RWPE2 (cell line): ENCODE measurements at places on chromosomes 7 and 10.

DNA sequence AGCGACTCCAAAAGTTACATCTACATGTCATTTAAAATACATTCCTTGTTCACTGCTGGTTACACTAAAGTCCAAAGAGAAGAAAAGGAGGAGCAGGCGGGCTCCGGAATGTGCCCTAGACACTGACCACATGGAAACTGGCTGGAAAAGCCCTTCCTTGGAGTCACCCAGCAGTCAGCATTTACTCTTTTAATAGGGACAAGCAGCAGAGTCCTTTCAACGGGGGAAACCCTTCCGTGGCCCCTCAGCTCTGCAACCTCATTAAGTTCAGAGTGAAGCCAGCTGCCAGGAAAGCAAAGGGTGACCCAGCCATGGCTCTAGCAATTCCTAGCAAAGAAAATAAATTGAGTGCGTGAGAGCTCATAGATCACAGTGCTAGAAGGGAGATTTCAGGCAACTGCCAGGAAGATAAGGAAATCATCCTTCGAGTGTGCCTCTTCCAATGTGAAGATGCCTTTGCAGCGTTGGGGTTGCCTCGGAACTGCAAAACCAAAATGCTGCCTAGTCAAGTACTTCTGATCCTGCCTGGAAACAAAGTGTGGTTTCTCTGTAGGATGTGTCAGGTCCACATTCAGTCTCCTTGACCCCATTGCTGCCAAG lies 101.6 kb downstream of the SORBS1 start:
- DNase-seq = no peak

- no peak for DNase-seq
Observed at GRCh38 chr7:45000093-45001032, at the start of gene CCM2. TSS of gene CCM2 (plus strand) at chr7:45000201. CDS start at chr7:45000334, 133 bp downstream.

GRCh38 chr10:118116715-118117449 lies 70.1 kb upstream of the RAB11FIP2 start:
- DNase-seq = no peak

GRCh38 chr7:7352845-7353244 lies 170.5 kb downstream of the C1GALT1 start:
- DNase-seq = no peak

DNA sequence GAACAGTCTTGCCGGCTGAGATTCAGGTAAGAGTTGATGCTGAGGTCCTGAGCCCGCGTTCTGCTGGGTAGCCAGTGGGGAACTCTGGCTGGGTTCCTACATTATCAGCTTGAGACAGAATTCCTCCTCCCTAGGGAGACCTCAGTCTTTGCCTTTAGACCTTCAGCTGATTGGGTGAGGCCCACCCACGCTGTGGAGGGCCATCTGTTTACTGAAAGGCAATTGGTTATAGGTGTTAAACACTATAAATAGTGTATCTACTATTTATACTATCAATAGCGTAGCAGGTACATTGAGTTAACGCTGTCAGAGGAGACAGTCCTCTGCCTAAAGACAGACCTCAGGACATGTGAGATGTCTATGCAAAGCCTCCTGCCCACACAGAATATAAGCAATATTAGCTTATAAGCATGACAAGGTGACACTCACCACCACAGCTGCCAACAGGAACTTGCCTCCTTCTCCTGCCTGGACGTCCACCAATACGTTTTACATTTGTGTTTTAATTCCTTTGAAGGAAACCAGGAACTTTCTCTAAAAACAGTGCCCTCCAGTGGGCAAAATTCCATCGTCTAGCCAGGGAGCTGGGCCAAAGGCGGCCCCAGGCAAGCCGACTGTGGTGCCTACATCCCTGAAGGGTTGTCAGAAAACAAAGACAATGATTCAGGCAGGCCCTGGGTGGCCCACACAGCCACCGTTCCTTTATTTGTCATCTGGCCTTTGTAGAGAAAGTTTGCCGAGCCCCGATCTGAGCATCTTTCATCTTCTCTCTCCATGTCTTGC lies 58.8 kb downstream of the INSIG1 start:
- DNase-seq = no peak

DNA sequence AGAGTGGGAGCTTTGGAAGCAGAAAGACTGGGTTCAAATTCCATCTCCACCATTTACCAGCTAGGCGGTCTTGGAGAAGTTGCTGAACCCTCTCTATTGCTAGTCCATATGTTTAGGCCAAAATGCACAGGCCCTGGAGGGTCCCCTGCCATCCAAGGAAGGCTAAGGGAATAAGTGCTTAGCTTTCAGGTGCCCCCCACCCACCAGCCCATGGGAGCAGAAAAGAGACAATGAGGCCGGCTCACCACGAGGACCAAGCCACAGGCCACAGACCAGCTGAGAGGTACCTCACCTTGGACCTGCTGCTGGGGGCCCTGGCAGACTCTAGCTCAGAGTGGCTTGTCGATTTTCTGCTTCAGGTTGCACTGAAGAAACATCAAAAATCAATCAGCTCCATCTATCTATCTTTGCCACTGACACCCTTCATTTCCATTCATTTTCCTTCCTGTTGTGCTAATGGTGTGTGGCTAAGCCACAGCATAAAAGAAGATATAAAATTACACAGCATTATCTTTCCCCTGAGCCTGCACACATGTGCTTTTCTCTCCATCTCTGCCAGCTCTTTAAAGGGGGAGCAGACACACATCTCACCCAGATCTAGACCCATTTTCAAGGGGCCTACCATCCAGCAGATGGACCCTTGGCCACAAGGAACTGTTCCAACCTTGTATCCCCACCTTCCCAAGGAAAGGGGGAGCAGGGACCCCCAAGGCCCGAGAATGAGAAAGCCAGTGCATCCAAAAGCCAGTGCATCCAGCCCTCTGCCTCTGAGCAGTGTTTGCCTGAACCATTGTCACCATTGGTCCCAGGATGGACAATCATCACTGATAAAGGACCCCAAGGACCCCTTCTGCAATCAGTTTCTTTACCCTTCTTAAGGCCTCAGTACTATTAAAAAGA lies 65.4 kb downstream of the GRID1 start:
- DNase-seq = peak; percentile 29

DNA sequence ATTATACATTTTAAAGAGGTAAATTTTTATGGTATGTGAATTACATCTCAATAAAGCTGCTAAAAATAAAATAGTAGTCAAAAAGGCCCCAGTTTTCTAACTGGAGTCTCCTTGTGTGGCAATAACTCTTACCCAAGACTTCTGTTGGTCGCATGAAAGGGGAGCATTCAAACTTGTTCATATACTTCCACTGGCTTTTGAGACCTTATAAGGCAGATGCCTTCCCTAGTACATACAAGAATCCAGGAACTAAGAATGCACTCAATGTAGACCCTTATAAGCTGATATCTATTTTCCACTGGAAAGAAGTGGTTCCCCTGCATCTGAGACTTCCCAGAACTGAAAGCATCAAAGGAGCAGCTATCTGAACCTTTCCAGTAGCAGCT lies 13.0 kb downstream of the BCAP29 start:
- DNase-seq = no peak

- DNase-seq = no peak
Observed at GRCh38 chr10:74652664-74653063, 173.7 kb upstream of the KAT6B start.

DNA sequence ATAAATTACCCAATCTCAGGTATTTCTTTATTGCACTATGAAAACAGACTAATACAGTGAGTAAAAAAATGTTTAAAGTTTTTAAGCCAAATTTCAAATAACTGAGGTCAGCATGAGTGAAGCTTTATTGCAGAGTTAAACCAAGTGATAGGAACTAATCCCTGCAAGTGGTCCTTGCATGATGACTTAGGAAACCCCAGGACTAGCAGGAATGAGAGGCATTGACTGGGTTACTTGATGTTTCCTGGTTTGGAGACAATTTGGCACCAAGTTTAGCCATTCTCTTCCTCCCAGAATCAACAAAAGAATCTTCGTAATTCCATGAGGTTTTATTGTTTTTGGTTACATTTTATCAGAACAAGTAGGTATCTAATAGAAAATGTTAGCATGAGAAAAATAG lies 194.2 kb downstream of the BICC1 start:
- no peak for DNase-seq

DNA sequence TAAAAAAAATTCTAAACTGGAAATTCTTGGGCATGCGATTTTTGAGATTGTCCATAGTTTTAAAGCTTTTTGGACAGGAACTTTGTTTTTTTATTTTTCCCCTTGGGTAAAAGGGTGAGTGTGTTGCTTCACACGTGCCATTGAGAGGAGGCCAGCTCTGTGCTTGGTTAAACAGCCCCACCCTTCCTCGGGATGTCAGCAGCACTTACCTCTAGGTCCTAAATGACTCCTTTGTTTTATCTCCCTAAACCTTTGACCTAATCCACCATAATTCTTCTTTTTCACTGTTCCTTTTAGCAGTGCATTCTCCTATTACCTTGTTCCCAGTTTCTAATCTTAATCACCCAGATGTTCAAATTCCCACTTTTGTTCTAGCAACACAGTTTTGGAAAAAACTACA lies 83.5 kb downstream of the SEMA3D start:
- DNase-seq = no peak

- no peak for DNase-seq
Observed at GRCh38 chr7:149865437-149865836, 8.3 kb upstream of the ATP6V0E2 start.

DNA sequence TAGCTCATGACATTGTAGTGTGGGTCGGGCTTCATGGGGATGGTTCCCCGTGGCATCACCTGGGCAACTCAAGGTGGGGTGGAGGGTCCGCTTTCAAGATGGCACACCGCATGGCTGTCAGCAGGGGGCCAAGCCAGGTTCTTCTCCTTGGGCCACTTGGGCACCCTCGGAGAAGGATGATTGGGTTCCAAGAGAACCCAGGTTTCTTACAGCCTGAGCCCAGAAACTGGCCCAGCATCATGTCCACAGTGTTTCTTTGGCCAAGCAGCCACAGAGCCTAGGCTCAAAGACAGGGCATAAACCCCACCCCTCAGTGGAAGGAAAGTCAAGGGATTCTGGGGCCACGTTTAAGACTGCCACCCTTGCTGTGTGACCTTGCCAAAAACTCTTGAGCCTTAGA lies 110.6 kb downstream of the PTPN20 start:
- no peak for DNase-seq

- DNase-seq = no peak
Observed at GRCh38 chr7:74479961-74480829, 26.5 kb downstream of the GTF2IRD1 start.

GRCh38 chr7:143048827-143049226 lies 3.3 kb upstream of the OR6V1 start:
- no peak for DNase-seq

DNA sequence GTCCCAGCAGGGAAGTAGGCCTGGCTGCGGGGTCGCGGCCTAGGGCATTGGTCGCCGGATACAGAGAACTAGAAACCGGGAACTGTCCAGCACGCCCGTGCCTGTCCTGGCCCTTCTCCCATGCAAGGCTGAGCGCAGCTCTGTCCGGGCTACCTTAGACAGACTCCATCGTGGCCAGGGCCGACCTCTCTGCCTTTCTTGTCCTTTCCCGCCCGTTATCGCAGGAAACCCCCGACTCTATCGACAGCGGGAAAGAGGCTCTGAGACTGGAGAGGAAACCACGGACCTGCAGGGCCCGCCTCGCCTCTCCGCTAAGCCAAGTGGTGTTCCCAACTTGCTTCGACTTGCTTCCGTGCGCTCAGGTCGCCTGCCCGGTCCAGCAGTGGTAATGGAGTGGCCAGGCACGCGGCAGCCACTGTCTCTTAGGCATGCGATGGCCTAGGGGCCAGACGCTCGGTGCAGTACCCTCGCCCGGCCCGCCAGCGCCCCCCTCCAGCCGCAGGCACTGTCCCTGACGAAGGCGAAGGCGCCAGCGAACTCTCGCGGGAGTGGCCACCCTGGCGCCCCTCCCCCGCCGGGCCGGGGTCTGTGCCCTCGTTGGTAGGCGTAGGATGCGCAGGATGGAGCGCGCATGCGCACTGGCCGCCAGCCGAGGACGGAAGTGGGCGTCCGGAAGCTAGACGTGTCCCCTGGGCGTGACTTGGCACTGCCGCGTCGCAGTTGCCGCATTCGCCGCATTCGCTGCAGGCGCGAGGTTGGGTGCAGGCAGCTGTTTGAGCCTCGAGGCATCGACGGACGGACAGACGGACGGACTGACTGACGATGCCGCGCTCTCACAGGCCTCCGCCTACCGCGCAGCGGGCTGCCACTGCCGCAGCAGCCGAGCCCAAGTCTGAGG lies 54.4 kb downstream of the MCMBP start:
- DNase-seq = peak; percentile 76

GRCh38 chr10:6278519-6279120 lies 75.9 kb downstream of the PFKFB3 start:
- DNase-seq = no peak

DNA sequence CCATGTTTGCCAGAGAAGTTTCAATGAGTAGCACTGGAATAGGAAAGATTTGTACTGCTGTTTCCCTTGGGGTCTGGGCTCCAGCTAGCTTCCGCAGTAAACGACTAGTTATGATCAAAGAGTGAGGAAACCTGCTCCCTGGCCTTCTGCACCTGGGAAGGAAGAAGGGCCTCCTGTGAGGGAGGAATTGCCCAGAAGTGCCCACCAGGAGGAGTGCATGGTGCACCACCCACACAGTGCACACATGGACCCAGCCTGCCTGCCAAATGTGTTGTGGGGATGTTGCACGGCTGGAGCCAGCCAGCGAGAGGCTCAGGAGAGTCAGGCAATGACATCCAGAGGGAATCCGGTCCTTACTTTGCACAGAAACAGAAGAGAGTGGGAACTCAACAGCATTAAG lies 27.0 kb upstream of the FAM107B start:
- no peak for DNase-seq

- no peak for DNase-seq
Observed at GRCh38 chr10:120583424-120584108, 126.5 kb downstream of the PLPP4 start.

GRCh38 chr10:30039567-30039966 lies 19.8 kb downstream of the JCAD start:
- no peak for DNase-seq

DNA sequence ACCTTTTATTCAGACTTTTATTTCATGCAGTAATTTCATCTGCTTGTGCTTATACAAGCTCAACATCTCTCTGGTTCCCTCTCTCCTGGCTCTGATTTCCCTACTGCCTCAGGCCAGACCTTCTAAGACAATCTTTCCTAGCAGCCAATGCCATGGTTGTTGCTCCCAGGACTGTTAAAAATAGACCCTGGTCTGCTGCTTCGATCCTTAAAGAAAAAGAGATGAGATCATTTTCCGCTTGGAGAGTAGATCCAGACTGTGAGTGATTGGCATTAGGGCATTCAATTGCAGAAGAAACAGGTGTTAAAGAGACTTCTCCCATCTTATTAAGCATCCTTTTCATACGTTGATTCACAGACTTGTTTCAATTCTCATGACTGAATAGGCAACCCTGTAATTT lies 68.4 kb upstream of the ITGB1 start:
- no peak for DNase-seq

DNA sequence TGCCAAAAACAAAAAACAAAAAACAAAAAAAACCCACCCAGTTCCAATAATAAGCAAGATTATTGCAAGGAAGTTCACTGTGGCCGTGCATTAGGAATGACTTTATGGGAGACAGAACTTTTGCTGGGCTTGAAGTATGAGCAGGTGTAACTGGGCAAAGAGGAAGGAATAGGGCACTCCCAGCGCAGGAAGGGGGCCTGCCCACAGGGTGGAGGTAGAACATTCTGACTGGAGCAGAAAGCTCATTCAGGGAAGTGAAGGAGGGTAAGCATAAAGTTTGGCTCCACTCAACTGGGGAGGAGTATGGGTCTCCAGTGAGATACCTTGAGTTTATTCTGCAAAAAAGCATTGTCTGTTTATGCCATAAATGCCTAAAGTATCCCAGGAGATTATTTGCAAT lies 42.1 kb upstream of the WIPF3 start:
- no peak for DNase-seq

GRCh38 chr7:20114468-20114867 lies 102.7 kb downstream of the MACC1 start:
- no peak for DNase-seq

- no peak for DNase-seq
Observed at GRCh38 chr10:5071411-5072198, 22.6 kb upstream of the AKR1C3 start.

- DNase-seq = no peak
Observed at GRCh38 chr7:122844191-122844988, 41.9 kb downstream of the CADPS2 start.
